NCI-H69 (cell line): ENCODE measurements at places on chromosomes 13 and 19.

DNA sequence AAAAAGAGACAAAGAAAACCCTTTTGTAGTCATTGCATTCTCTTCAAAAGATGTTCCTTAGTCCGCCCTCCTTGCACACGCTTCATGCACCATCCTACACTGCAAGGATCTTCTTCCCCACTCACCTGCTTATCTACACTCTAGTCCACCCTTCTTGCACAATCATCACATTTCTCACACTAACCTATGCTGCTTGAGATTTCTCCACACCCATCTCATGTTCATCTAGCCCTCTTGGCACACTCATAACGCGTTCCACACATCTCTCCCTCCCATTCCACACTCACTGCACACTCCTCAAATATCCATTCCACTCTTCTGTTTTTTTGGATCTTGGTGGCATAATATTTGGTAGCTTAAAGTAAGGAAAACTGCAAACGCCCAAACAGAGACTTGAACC, 22.3 kb upstream of the HNRNPUL1 start:
- DNase-seq = no peak

GRCh38 chr13:22369840-22370239, 699.0 kb downstream of the FGF9 start:
- no peak for DNase-seq

- no peak for DNase-seq
Measured at GRCh38 chr13:83995930-83996329, 113.7 kb upstream of the SLITRK1 start.

DNA sequence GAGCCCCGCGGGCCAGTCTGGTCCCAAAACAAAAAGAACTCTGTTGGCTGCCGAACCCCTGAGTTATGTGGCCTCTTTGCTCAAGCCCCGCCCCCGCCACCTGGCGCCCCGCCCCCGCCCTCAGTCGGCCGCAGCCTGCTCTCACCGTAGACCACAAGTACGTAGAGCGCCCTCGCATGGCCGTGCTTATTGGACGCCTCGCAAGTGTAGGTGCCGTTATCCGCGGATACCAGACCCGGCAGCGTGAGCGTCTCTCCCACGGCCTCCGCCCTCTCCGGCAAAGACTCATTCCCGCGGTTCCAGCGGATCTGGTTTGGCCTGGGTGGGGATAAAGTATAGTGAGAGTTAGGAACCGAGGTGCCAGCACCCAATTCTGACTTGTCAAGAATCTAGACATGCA, 5.5 kb upstream of the ZNF428 start:
- no peak for DNase-seq

- peak; percentile 75 for DNase-seq
Measured at GRCh38 chr19:771332-771785, 20.4 kb downstream of the MISP start.

GRCh38 chr13:51361106-51361505, 21.6 kb downstream of the SERPINE3 start:
- DNase-seq = no peak

DNA sequence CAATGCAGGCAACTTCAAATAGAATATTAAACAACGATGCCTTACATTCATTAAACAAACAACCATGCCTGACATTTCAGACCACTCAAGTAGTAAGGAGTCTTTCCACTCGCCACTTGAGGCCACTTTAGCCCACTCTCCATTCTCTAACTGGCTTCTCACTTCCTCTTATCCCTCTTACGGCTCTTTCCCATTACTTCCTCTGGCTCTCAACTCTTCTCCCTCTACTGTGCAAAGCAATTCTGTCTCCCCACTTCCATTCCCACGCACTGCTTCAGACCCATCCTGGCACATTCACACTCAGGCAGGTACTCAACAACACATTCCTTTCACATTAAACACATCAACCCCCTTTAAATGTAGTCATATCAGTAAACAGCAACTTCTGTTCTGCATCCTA, 229.8 kb upstream of the IPO5 start:
- DNase-seq = no peak

GRCh38 chr13:114116734-114117133, 15.7 kb downstream of the RASA3 start:
- DNase-seq = no peak

GRCh38 chr13:90757127-90757680, 590.3 kb upstream of the MIR17HG start:
- peak; percentile 64 for DNase-seq

DNA sequence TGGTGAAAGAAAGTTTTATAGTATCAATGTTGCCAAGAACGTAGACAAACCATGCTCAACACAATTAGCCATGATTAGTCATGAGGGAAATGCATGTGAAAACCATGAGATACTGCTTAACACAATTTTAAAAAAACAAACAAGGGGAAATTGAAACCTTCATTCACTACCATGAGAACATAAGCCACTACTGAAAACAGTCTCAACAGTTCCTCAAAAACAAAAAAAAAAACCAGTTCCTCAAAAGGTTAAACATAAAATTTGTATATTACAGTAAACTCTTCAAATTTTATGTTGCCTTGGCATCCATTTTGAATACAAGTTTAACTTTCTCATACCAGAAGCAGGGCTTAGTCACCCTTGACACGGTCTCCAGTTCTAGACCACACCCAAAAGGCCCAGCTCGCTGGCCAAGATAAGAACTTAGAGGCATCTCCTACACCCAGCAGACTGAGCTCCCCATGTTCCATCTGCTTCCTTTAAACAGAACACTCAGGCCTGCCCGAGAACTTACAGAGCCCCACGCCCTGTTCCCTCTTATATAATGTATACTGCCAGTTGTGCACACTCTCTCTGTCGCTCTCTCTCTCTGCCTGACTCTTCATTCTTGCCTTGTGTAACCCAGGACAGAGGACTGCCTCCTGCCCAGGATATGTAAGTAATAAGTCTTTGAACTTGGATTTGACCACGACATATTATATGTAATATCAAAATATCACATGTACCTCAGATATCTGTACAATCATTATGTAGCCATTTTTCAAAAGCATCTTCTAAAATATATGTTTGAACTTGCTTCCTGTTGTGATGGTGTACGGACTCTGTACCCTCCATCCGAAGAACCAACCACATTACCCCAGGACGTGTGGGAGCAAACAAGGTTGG, 67.4 kb downstream of the STK24 start:
- no peak for DNase-seq

DNA sequence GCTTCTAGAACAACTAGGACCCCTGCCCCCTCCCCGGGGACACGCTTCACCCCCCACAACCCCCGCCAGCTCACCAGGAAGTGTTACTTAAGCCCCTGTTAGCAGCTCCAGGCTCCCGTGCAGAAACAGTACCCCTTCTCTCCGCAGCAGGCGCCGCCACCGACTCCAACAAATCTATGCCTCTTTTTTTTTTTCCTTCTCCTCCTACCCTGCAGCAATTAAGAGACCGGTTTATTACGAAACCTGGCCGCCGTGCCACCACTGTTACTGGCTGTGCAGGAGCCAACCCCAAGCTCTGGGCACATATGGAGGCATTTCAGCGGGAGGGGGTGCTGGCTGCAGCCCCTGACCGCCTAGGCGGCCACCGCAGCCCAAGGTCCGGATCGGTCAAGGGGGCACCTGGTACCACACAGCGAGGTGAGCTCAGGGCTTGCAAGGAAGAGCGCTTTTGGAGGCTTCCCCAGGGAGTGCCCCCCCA, 2.4 kb downstream of the GADD45B start:
- DNase-seq = peak; percentile 60

DNA sequence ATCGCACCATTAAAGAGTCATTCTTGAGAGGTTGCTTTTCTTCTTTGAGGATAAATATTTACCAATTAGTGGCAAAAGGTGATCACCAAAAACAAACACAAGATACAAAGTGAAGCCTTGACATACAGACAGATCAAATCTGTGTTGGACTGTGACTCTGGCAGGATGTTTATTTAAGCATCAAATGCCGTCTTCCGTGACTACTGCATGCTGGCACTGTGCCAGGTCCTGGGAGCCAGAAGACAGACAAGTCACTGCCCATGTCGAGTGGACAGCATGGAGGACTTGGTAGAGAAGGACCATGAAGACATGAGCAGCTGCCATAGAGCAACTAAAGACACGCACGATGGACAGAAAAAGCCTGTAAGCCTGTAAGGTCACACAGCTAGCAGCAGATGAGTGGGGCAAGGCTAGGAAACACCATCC, 92.8 kb upstream of the FARP1 start:
- DNase-seq = peak; percentile 79

- DNase-seq = no peak
Measured at GRCh38 chr19:15863272-15863671, 34.6 kb downstream of the CYP4F2 start.

DNA sequence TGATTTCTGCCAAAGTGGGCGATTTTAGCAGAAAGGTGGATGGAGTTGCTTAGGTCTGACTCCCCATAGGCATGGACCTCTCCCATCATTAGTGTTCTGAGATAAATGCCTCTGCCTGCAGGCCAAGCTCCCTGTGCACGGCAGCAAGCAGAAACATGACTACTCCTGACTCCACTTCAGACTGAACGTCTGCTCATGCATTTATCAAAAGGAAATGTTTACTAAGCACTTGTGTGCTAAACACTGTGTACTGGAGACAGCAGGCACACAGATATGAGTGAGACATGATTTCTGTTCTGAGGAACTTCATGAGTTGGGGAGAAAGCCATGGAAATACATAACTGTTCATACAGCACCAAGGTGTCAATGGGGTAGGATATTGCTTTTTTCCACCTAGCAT, 149.6 kb downstream of the MIPEP start:
- peak; percentile 40 for DNase-seq

DNA sequence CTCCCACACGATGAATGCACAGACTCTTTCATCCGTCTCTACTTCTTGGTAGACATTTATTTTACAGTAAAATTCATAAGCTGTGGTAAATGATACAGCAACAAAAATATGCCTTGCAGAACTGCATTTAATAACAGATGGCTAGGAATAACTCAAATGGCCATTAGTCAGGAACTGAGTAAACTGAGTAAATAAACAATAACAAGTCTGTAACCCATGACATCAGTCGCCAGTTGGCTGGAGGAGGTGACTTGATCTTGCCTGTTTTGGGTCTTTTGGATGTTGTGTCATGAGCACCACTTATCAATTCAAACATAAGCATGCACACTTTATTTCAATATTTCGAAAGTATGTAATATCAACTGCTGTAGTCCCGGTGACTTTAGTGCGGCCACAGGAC, 632.6 kb upstream of the ARGLU1 start:
- no peak for DNase-seq

DNA sequence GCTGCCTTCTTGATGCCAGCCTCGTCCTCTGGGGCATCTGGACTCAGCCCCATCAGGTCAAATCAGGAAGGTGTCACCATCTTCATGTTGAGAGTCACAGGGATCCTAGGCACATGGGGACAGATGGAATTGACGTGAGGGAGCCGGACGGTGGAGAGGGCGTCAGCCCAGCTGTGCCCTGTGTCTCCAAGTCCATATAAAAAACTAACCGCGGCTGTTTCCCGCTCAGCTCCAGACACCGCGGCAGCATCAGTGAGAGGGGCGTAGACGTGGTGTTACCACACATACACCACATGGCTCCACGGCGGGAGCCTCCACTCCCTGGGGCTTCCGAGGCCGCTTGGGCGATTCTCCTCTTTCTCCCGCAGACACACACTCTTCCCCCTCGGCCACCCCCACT, 5.6 kb upstream of the PRR36 start:
- DNase-seq = peak; percentile 52

- no peak for DNase-seq
Measured at GRCh38 chr13:35449821-35450220, 26.7 kb downstream of the MAB21L1 start.

DNA sequence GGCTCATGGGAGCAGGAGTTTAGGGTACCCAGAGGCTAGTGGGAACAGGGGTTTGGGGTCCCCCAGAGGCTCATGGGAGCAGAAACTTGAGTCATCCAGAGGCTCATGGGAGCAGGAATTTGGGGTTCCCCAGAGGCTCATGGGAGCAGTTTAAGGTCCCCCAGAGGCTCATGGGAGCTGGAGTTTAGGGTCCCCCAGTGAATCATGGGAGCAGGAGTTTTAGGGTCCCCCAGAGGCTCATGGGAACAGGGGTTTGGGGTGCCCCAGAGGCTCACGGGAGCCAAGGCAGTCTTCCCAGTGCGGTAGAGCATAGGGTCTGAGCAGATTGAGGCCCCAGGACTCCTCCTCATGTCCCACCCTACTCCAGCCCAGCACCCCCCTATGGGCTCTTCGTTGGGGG, 8.6 kb upstream of the FLT3LG start:
- DNase-seq = no peak

- no peak for DNase-seq
Measured at GRCh38 chr13:100528353-100528752, 60.2 kb downstream of the GGACT start.

GRCh38 chr19:19321141-19321577, 530 bp downstream of the MAU2 start:
- DNase-seq = peak; percentile 38

- DNase-seq = no peak
Measured at GRCh38 chr13:97352815-97353214, 81.2 kb upstream of the RAP2A start.

DNA sequence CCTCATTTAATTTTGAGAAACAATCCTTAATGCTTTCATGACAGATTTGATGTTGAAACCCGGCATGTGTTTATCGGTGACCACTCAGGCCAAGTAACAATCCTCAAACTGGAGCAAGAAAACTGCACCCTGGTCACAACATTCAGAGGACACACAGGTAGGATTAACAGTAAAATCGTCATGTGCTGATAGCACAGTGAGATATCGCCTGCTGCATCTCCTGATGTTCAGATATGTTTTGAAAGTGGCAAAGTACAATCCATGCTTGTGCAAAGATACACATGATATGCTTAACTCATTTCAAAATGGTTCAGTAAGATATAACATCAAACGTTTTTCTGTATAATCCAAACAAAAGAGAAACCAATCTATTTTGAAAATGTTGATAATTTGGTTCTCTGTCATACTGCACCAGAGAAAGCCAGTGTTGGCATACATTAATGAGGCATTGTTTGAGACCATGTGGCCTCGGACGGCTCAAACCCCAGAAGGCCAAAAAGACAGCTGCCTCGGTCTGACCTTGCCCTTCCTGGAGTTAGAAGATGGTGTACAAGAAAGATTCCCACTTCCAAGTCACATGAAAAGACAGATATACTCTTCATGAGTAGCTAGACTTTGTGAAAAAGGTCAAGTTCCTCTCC, 76.2 kb downstream of the DHRS12 start:
- DNase-seq = no peak

- no peak for DNase-seq
Measured at GRCh38 chr13:105721016-105721415, 814.4 kb downstream of the EFNB2 start.

DNA sequence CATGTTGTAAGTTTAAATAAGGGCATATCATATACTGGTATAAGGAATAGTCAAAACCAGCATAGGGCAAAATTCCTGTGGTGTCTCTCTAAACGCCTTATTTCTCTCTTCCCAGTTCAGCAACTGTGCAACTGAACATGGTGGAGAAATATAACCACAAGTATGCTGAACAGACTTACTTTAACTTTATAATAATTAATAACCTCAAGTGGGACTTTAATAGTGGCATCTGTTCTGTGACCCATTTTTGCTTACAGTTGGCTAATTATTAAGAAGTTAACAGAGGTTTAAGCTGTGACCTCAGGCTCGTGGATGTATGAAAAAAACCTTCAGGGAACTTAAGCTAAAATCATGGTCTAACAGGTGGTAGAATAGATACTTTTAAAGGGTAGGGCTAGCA, 54.3 kb downstream of the MICU2 start:
- DNase-seq = no peak

- DNase-seq = peak; percentile 93
Measured at GRCh38 chr13:71149498-71150363, 717.3 kb downstream of the DACH1 start.

- no peak for DNase-seq
Measured at GRCh38 chr13:40191186-40191980, 475.1 kb downstream of the FOXO1 start.
